ENCODE measurements at places on chromosomes 5 and 9. TPM values are rescaled to one million over a fixed set of nuclear protein-coding genes. Genes with fewer than 3 reads are reported as not detected.

DNA sequence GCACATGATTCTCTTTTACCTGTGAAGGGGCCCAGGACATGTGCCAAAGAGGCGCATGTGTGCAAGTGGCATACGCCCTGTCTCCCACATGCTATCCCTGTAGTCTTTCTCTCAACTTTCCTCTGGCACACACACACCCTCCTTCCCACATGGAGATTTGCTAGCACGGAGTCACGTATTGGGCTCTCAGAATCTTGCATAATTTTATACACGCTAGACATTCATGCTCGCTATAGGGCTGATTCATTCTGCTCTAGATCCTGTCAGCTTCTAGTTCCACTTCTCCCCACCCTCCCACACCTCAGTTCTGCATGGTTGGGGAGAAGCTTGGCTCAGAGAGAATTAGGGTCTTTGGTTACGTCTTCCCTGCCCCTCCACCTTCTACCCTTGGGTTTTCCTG lies 72.8 kb downstream of the CD180 start:
- no peak for DNase-seq
- peaks cover 14% of the 10 kb centered on the region for H3K36me3 ChIP-seq
- no peaks in the 10 kb centered on the region for H3K4me1 ChIP-seq

DNA sequence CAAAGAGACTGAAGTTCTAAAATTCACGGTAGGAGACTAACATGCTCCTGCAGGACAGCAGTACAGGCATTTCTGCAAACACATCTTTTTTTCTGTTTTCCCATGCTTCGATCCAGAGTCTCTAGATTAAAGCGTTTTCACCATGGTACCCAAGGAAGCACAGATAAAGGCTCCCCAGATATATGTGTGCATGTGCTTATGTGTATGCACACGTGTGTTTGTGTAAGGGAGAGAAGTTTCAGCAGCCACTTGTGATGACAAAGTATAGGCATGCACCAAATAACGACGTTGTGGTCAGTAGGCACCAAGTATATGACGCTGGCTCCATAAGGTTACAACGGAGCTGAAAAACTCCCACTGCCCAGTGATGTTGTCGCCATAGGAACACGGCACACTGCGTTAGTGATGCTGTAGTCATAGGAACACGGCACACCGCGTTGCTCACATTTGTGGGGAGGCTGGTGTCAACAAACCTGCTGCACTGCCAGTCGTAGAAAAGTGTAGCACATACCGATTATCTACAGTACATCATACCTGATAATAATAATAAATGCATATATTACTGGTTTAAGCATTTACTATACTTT lies 21.7 kb downstream of the MED10 start:
- no peaks in the 10 kb centered on the region for H3K27me3 ChIP-seq
- no peak overlapping the region for H3K4me3 ChIP-seq
- H3K27ac ChIP-seq = no peak overlapping the region
- no peak for DNase-seq
- no peaks in the 10 kb centered on the region for H3K4me1 ChIP-seq

- H3K27ac ChIP-seq = no peak overlapping the region
- no peaks in the 10 kb centered on the region for H3K36me3 ChIP-seq
- no peak for DNase-seq
- H3K4me1 ChIP-seq = no peaks in the 10 kb centered on the region
These were observed 185.0 kb upstream of the PTGER4 start for GRCh38 chr5:40494631-40495236.

Gene LCN1
- total RNA-seq = not detected

DNA sequence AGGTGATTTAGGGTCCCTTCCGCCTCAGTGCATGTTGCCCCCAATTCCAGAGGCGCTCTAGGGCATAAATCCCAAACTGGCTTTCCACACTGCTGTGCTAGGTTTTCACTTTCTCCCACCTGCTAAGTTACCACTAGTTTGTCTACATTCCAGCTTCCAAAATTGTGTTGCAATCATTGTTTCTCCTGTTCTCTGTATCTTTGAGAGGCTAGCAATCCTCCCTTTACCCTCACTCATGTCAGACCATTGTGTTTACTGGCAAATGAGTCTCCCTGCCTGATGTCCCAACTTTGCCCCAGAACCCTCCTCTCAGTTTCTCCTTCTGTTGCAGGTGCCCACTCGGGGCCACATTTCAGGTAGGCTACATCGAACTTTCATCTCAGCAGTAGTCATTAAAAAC lies 221.3 kb downstream of the PDZD2 start:
- H3K36me3 ChIP-seq = no peaks in the 10 kb centered on the region

GRCh38 chr9:122158202-122158601 lies 1.4 kb downstream of the NDUFA8 start:
- H3K4me1 ChIP-seq = peaks cover 28% of the 10 kb centered on the region
- no peaks in the 10 kb centered on the region for H3K36me3 ChIP-seq
- no peak overlapping the region for H3K4me3 ChIP-seq
- no peak for DNase-seq
- H3K27ac ChIP-seq = no peak overlapping the region
- no peaks in the 10 kb centered on the region for H3K27me3 ChIP-seq

DNA sequence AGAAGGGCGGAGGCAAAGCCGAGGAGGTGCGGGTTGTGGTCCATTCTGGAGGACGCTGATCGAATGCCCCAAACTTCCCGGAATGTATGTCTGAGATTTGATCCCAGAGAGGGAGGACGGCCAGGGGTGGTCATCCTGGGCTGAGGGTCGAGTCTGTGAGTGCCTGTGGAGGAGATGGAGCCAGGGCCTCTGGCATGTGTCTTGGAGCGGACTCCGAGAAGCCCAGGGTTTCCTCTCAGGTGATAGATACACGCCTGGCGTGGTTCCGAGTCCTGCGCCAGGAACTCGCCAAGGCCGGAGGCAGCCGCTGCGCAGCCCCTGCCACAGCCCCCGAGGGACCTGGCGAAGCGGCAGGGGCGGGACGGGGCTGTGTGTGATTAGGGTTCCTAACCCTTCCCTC lies 363 bp downstream of the ZNF454 start:
- H3K4me1 ChIP-seq = peaks cover 16% of the 10 kb centered on the region
- H3K36me3 ChIP-seq = peaks cover 13% of the 10 kb centered on the region
- H3K27me3 ChIP-seq = no peaks in the 10 kb centered on the region

Gene SPINK6
- total RNA-seq = 2.5 TPM

Gene ITGA1
- total RNA-seq = 11.4 TPM

GRCh38 chr9:120252248-120252647 lies 327.7 kb downstream of the CDK5RAP2 start:
- no peak for DNase-seq
- no peaks in the 10 kb centered on the region for H3K36me3 ChIP-seq
- no peak overlapping the region for H3K27ac ChIP-seq
- no peaks in the 10 kb centered on the region for H3K27me3 ChIP-seq
- H3K4me1 ChIP-seq = no peaks in the 10 kb centered on the region

- H3K4me3 ChIP-seq = no peak overlapping the region
- peaks cover 25% of the 10 kb centered on the region for H3K27me3 ChIP-seq
- no peaks in the 10 kb centered on the region for H3K36me3 ChIP-seq
- H3K4me1 ChIP-seq = no peaks in the 10 kb centered on the region
These were observed 317.3 kb downstream of the GADD45G start for GRCh38 chr9:89922099-89922498.

DNA sequence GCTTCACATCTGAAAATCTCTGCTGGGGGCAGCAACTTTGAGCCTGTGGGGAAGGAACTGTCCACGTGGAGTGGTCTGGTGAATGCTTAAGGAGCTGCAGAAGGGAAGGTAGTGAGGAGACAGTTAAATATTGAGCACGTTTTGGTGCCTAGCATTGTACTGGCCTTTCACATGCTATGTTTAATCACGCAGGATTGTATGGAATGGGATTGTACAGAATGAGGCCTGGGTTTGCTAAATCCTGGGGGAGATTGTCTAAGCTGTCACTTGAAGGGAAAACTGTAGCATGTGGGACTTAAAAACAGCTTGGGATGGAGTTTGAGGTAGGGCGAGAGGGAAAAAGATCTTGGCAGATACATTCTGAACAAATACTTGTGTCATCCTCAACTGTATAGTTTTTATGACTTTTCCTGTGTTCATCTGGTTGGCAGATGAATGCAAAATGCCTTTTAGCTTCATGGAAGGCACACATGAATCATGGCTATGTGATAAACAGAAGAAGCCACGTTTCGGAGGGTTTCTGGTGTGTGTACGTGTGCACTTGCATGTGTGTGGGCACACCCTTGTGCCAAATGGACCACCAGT lies 106.6 kb downstream of the TMC1 start:
- H3K27me3 ChIP-seq = no peaks in the 10 kb centered on the region
- H3K36me3 ChIP-seq = no peaks in the 10 kb centered on the region
- H3K27ac ChIP-seq = no peak overlapping the region
- no peaks in the 10 kb centered on the region for H3K4me1 ChIP-seq
- no peak for DNase-seq

- H3K36me3 ChIP-seq = no peaks in the 10 kb centered on the region
- no peaks in the 10 kb centered on the region for H3K27me3 ChIP-seq
- DNase-seq = no peak
- no peak overlapping the region for H3K27ac ChIP-seq
- H3K4me3 ChIP-seq = no peak overlapping the region
These were observed 125.0 kb upstream of the NR5A1 start for GRCh38 chr9:124632077-124632621.

Measured in esophagus squamous epithelium (tissue), 5 donors.